ENCODE measurements at places on chromosomes 5 and 9.

DNA sequence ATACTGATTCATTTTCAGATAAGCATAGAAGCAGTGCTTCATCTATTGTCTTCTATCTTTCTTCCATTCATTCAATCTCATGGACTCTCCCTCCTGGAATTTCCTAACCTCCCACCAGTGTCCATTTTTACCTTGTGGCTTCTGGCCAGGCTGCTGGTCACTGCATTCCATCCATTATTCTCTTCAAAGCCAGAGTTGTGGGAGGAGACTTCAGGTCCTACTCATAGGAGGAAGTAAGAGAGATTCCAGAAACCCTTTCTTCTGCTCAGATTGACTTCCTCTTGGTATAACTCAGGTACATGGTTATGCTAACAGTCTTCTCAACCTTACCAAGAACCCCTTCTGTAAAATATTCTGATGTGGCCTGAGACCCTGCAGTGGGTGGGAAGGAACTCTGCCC, 153.3 kb upstream of the SLC12A2 start:
- no peak for DNase-seq

- no peak for DNase-seq
Measured at GRCh38 chr5:35855187-35855586, 1.5 kb upstream of the IL7R start.

DNA sequence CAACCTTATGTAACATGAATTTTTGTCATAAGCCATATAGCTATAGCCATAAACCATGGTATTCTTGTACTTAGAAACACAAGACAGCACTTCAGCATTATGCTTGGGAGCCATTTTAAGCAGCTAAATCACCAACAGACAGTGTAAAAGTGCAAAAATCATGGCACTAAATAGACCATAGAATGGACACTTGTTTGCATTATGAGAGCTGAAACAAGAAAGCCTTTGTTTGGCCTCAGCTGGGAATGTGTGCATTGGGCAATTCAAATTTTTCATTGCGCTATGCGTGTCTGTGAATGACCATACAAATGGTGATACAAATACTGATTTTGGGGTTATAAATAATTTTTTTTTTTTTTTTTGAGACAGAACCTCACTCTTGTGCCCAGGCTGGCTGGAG, 23.7 kb downstream of the KDM4C start:
- DNase-seq = no peak

GRCh38 chr5:132549576-132549975, 6.3 kb upstream of the IL5 start:
- DNase-seq = no peak

DNA sequence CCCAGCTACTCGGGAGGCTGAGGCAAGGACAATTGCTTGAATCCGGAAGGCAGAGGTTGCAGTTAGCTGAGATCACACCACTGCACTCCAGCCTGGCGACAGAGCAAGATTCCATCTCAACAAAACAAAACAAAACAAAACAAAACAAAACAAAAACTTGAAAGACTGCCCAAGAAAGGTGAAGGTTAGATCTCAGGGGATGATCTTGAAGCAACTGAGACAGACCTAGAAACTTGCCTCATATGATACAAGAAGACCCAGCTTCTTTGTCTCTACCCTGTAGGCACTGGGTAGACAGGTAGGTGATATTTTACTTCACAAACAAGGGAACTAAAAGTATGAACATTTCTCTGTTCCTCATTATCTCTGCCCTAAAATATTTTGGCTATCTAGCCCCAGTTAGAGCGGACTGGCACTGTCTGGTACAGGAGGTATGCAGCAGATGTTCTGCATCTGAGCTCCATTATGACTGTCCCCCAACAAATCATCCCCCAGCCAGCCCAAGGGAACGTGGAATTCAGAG, 26.3 kb upstream of the SHOC1 start:
- DNase-seq = no peak

GRCh38 chr5:58406394-58406793, 53.5 kb downstream of the PLK2 start:
- no peak for DNase-seq

GRCh38 chr5:140207250-140207964, 32.4 kb downstream of the CYSTM1 start:
- DNase-seq = no peak
